ENCODE measurements at places on chromosomes 7 and 10. TPM values are rescaled to one million over a fixed set of nuclear protein-coding genes. Genes with fewer than 3 reads are reported as not detected.

DNA sequence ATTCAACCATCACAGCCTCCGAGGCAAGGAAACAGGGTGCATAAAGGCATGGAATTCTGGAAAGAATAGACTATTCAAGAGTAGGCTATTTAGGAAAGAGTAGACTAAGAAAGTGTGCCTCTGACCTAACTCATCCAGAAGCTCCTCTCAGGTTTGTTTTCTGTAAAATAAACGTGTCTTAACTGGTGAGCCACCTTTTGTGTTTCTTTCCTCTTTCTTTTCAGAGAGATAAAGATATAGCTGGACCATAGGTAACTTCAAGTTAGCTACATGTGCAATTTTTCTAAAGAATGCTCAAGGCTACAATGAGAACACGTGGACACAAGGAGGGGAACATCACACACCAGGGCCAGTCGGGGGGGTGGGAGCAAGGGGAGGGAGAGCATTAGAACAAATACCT, 577.0 kb downstream of the TYW1 start:
- H3K27ac ChIP-seq: no peak overlapping the region
- H3K36me3 ChIP-seq: no peaks in the 10 kb centered on the region
- no peak overlapping the region for H3K4me3 ChIP-seq
- no peaks in the 10 kb centered on the region for H3K4me1 ChIP-seq

DNA sequence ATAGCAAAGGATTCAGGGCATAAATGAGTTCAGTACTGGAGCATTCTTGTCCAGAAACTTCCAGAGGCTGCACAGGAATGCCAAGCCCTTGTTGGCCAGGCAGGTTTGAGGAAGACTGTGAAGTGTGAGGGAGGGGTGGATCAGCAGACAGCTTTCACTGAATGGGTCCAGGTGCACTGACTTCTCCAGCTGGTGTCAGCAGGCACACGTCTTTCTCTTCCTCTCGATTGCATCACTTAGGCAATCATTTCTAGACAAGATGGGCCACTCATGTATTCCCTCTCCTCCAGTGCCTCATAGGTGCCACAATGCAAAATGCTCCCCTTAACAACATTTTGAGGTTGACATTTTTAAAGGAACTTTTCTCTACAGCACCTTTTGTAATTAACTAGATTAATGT, 15.6 kb upstream of the PLEKHS1 start:
- no peaks in the 10 kb centered on the region for H3K36me3 ChIP-seq
- H3K4me1 ChIP-seq: no peaks in the 10 kb centered on the region
- no peak for DNase-seq
- no peak overlapping the region for H3K4me3 ChIP-seq

DNA sequence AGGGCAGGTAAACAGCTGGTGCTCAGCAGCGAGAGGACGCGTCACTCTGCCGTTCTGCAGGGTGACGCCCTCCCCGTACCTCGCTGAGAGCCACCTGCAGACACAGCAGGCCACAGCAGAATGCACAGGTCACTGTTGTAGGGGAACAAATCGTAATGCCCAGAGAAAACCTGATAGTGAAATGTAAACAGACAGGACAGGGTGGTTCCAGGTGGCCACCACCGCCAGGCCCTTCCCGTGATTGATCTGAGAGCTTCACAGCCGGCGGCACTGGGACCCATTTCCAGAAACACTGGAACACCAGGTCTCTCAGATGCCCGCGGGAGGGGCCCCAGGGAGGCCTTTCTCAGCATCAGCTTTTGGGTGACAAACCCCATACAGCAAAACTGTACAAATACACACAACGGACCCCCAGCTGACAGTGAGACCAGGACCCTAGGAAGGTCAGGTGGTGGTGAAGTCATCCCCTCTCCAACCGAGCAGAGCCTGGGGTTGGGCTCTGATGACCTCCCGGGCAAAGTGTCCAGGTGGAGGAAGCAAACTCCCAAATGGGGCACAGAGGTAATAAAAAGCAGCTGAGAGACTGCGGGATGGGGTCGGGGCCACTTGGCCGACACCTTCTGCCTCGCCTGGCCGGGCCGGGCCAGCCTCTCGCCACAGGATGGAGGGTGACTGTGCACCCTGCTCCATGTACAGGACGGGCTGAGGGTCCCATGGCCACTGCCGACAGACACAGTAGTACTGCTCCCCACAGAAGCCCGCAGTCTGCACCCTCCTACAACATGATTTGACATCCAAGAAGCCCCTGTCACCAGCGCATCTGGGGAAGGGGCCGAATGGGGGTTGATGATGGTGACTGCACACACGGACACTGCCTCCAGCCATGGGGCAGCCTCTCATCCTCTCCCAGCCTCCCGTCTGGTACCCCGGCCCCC, 4.6 kb downstream of the BHLHA15 start:
- peaks cover 5% of the 10 kb centered on the region for H3K4me1 ChIP-seq
- H3K4me3 ChIP-seq: no peak overlapping the region
- H3K27ac ChIP-seq: no peak overlapping the region
- H3K27me3 ChIP-seq: no peaks in the 10 kb centered on the region
- no peaks in the 10 kb centered on the region for H3K36me3 ChIP-seq
- no peak for DNase-seq

The HOXA5 gene
- not detected for total RNA-seq

GRCh38 chr7:26658389-26659084, 205.9 kb downstream of the SKAP2 start:
- no peak for DNase-seq
- no peaks in the 10 kb centered on the region for H3K4me1 ChIP-seq
- no peaks in the 10 kb centered on the region for H3K36me3 ChIP-seq
- no peak overlapping the region for H3K4me3 ChIP-seq
- H3K27me3 ChIP-seq: peaks cover 53% of the 10 kb centered on the region
- no peak overlapping the region for H3K27ac ChIP-seq

The ING3 gene
- total RNA-seq: 8.6 TPM

GRCh38 chr7:404812-405488, 114.7 kb downstream of the PDGFA start:
- no peaks in the 10 kb centered on the region for H3K4me1 ChIP-seq
- no peak overlapping the region for H3K4me3 ChIP-seq
- DNase-seq: no peak
- H3K36me3 ChIP-seq: no peaks in the 10 kb centered on the region
- H3K27me3 ChIP-seq: peaks cover 18% of the 10 kb centered on the region

DNA sequence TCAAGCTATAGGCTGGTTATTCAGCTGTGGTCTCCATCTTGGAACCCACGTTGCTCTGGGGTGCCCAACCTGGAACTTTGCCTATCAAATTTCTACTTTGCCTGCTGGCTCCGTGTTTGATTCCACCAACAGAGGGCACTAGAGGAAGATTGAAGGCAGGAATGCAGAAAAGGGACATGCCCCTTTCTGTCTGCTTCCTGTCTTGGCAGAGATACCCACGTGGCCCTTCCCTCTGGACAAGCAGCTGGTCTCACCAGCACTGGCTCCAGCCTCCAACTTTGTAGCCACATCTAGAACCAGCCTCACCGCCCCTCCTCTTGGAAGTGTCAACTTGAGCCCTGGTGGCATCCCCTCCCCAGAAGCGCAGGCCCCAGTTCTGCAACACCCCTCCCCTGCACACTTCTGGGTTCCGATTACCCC, 52.1 kb upstream of the ZNF438 start:
- no peak overlapping the region for H3K4me3 ChIP-seq
- no peaks in the 10 kb centered on the region for H3K36me3 ChIP-seq
- H3K27me3 ChIP-seq: no peaks in the 10 kb centered on the region
- DNase-seq: peak; percentile 22

- no peak for DNase-seq
- H3K27me3 ChIP-seq: no peaks in the 10 kb centered on the region
- H3K4me1 ChIP-seq: no peaks in the 10 kb centered on the region
- H3K36me3 ChIP-seq: no peaks in the 10 kb centered on the region
- H3K4me3 ChIP-seq: no peak overlapping the region
- H3K27ac ChIP-seq: no peak overlapping the region
Measured at GRCh38 chr7:45583296-45583695, 9.1 kb downstream of the ADCY1 start.

- H3K4me3 ChIP-seq: no peak overlapping the region
- no peak overlapping the region for H3K27ac ChIP-seq
- no peak for DNase-seq
- H3K4me1 ChIP-seq: no peaks in the 10 kb centered on the region
- no peaks in the 10 kb centered on the region for H3K27me3 ChIP-seq
- no peaks in the 10 kb centered on the region for H3K36me3 ChIP-seq
Measured at GRCh38 chr7:144606261-144606660, 202.8 kb upstream of the NOBOX start.
